ENCODE measurements at places on chromosomes 2 and 18.

GRCh38 chr2:167471332-167471731 lies 583.1 kb downstream of the XIRP2 start:
- DNase-seq = no peak

GRCh38 chr2:235851828-235852525 lies 316.2 kb downstream of the GBX2 start:
- DNase-seq = no peak

GRCh38 chr2:48883661-48884060 lies 128.1 kb upstream of the LHCGR start:
- DNase-seq = no peak

DNA sequence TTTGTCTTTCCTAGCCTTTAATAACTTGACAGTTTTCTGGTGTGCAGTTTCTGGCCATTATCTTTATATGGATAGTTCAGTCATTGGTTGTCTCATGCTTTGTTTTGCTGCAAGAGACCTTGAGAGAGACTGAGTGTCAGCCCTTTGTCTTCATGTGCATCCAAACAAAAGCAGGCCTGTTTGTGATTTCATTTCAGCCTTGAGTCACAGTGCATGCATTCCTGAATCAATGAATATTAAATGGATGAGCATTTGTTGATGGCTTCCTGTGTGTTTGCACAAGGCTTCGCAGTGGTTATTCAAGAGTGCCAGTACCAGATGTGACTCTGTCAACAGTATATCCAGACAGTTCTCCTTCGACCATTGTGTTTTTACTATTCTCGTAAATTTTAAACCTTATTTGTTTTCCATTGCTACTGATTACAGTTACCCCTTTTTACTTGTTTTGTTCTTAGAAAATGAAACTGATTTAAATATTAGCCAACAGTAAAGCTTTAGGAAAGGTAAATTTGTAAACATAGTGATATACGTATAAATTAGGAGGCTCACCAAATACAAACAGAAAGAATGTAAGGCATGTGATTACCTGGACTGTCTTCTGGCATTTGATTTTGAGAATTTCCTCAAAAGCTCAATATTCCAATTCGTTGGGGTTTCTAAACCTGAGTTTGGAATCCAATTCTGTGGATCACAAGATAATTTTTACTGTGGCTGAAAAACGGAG lies 319.8 kb downstream of the CTNNA2 start:
- no peak for DNase-seq

DNA sequence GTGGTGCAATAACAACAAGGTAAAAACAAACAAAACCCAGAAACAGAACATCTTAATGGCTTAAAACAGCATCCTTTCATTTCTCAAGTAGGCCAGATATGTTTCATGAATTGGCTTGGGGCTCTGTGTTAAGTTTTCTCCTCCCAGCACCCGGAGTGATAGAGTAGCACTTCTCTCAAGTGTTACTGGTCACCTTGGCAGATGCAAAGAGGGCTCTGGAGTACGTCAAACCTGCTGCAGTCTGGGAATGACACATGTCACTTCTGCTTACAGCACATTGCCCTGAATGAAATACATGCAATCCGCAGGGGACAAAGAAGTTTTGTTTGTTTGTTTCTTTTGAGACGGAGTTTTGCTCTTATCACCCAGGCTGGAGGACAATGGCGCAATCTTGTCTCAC lies 639.3 kb downstream of the CNTNAP5 start:
- no peak for DNase-seq

- no peak for DNase-seq
Measured at GRCh38 chr2:208315081-208315788, 49.2 kb downstream of the PIKFYVE start.

- DNase-seq = no peak
Measured at GRCh38 chr2:191846515-191847476, at the start of gene CAVIN2. Gene CAVIN2 (minus strand): TSS chr2:191847088. CDS start chr2:191846925, 163 bp downstream.

GRCh38 chr2:144405982-144406788 lies 113.7 kb downstream of the ZEB2 start:
- no peak for DNase-seq

DNA sequence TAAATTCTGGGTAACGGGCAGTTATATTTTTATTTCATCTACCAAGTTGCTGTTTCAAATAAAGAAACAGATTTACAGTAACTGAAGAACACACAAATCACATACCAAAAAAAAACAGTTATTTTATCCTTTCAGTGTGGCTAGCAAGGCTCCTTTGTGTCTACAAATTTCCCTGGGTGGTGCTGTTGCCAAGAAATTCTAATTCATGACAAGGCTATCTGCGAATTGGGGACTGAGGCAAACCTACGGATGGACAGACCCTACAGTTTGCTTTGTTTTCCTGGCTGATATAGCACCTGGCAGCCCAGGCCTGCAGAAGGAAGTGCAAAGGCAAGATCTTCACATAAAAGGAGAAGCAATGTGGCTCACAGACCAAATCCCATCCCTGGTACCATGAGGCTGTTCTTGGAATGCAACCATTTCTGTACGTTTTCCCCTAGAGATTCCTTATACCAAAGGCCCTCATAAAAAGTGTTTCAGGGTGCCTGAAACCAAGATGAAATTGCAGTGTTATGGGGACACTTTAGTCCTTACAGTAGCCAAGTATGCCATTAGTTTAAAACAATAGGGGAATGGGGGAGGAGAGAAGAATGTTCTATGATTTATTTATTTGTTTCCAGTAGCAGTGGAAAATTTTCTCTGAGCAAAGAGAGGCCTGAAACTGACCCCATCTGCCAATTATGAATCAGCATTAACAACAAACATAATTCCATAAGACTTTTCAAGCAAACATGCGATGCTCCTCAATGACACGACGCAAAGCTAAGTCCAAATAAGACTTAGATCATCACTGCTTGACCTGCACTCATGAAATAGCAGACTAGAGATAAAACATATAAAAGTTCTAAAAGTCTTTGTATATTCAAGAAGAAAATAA lies 4.3 kb downstream of the KLF7 start:
- no peak for DNase-seq

GRCh38 chr2:187274146-187274545 lies 173.9 kb downstream of the CALCRL start:
- DNase-seq = no peak

GRCh38 chr2:17754773-17755425 lies 961 bp downstream of the GEN1 start:
- DNase-seq = no peak

DNA sequence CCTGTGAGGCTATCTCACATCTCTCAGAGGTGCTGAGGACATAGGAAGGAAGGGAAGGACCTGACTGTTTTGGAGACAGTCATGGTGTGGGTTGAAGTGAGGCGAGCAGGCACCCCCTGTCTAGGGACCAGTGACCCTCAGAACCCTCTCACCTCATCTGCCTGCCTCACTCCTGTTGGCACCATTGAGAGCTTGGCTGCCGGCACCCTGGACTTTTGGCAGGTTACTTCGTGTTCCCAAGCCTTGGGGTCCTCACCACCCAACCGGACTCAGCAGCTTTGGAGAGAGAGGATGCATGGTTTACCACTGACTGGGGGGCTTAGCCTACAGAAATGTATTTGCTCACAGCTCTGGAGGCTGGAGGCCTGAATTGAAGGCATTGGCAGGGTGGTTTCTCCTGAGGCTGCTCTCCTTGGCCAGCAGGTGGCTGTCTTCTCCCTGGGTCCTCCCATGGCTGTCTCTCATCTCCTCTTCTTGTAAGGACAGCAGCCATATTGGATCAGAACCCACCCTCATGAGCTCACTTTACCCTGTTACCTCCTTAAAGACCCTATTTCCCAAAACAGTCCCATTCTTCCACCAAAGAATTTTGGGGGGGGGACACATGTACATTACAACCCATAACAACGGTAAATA lies 142.0 kb downstream of the TSN start:
- DNase-seq = no peak

- no peak for DNase-seq
Measured at GRCh38 chr2:37357069-37357468, 12.6 kb downstream of the QPCT start.

- DNase-seq = no peak
Measured at GRCh38 chr2:96159084-96159830, 14.0 kb upstream of the DUSP2 start.

Data from NCI-H2081 treated with DMSO at 0.1 percent for 48 hours (cell line).